ENCODE measurements at places on chromosomes 3 and 15. TPM values are rescaled to one million over a fixed set of nuclear protein-coding genes. Genes with fewer than 3 reads are reported as not detected.

The HEG1 gene
- total RNA-seq: 7.6 TPM

The BTLA gene
- not detected for total RNA-seq

The AADAC gene
- not detected for total RNA-seq

The CMTM8 gene
- 1.1 TPM for total RNA-seq

The PRR20G gene
- total RNA-seq: not detected

The RTP3 gene
- not detected for total RNA-seq

The MESP2 gene
- total RNA-seq: not detected

The ESYT3 gene
- total RNA-seq: 0.36 TPM

The NRG4 gene
- total RNA-seq: under 0.01 TPM

The MUSTN1 gene
- total RNA-seq: not detected

The ZNF662 gene
- 0.73 TPM for total RNA-seq

The LOXL1 gene
- total RNA-seq: 4.5 TPM

The FOXB1 gene
- not detected for total RNA-seq
